ENCODE measurements at places on chromosomes 6 and 20. TPM values are rescaled to one million over a fixed set of nuclear protein-coding genes. Genes with fewer than 3 reads are reported as not detected.
A peak's percentile ranks its signal among the peaks of the same experiment; 100 is the strongest.

DNA sequence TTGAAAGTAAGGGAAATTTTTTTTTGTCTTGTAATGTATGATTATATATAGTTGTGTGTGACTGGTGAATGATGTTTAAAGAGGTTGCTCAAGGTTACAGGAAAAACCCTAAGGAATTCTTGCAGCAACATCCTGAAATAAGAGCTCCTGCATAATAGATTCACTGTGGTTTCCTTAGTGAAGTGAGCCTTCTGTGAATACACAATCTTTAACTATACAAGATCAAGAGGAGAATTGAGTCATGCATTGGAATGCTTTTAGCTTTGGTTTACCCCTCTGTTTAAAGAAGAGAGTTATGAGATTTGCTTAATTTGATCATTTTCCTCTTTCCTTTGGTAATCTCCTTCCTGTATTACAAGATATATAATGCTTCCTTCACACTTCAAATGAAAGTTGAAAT is 141.6 kb upstream of the EYA4 start:
- H3K27ac ChIP-seq = no peak overlapping the region
- H3K4me1 ChIP-seq = no peaks in the 10 kb centered on the region
- H3K4me3 ChIP-seq = no peak overlapping the region

DNA sequence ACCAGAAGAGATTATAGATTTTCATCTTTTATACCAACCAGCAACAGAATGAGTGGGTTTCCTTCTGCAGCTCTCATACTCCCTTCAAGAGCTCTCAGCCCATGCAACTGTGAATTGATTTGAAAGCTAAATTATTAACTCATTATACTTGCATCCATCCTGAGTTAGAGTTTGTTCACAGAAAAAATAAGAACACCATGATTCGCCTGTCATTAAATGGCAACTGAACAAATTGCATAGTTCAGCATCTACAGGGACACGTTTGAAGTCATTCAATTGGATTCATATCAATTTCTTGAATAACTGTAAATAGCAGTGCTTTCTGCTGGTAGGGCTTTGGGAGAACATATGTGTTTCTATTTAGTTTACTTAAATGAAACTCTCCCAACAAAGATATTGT is 65.7 kb downstream of the NKAIN2 start:
- no peaks in the 10 kb centered on the region for H3K27me3 ChIP-seq
- no peak for DNase-seq
- H3K4me3 ChIP-seq = no peak overlapping the region
- no peak overlapping the region for H3K27ac ChIP-seq
- H3K4me1 ChIP-seq = no peaks in the 10 kb centered on the region
- H3K36me3 ChIP-seq = no peaks in the 10 kb centered on the region

GRCh38 chr6:1700278-1700967 is 90.7 kb downstream of the FOXC1 start:
- no peak overlapping the region for H3K4me3 ChIP-seq
- no peaks in the 10 kb centered on the region for H3K4me1 ChIP-seq
- H3K27ac ChIP-seq = no peak overlapping the region
- H3K27me3 ChIP-seq = no peaks in the 10 kb centered on the region

CRYBG1 gene
- 24.9 TPM for total RNA-seq

DNA sequence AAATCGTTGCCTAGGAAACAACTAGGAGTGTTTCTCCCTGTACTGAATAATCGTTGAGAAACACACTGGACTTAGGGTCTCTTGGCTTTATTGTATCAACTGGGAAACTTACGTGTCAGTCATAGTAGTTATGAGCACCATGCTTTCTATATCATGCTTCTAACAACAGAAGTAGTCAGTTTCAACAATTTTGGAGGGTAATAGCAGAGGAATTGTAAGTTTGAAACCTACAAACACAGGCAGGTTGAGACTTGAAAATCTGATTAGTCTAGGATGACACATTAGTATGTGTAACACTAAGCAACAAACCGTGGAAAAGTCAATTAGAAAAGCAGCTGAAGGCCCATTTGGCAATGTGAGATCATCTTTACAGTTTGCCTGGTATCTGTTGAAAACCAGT is 43.9 kb upstream of the FABP7 start:
- no peak for DNase-seq
- peaks cover 3% of the 10 kb centered on the region for H3K4me1 ChIP-seq
- H3K27me3 ChIP-seq = no peaks in the 10 kb centered on the region
- no peak overlapping the region for H3K4me3 ChIP-seq
- no peak overlapping the region for H3K27ac ChIP-seq

KCNQ2 gene
- total RNA-seq = not detected

DNA sequence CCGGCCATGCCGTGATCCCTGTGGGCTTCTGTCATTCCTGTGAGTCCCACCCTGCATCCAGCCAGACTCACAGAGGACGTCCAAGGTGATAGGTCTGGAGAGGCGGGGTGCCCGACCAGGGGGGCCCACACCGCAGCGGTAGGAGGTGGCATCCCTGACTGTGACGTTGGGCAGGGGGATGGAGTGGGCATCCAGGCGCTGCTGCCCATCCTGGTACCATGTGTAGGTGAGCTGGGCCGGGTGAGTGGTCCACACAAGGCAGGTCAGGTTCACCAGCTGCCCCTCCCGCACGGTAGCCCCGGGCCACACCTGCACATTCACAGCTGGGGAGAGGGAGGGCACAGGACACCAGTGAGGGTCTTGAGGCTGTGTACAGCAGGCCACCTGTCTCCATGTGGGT is 11.6 kb upstream of the ADAM33 start:
- no peak overlapping the region for H3K4me3 ChIP-seq
- no peaks in the 10 kb centered on the region for H3K4me1 ChIP-seq
- no peak overlapping the region for H3K27ac ChIP-seq
- DNase-seq = no peak

HDGFL1 gene
- total RNA-seq = not detected

- no peak overlapping the region for H3K27ac ChIP-seq
- H3K27me3 ChIP-seq = no peaks in the 10 kb centered on the region
- no peak for DNase-seq
- no peaks in the 10 kb centered on the region for H3K36me3 ChIP-seq
These were observed 36.3 kb downstream of the GSTA2 start for GRCh38 chr6:52726741-52727535.

DNA sequence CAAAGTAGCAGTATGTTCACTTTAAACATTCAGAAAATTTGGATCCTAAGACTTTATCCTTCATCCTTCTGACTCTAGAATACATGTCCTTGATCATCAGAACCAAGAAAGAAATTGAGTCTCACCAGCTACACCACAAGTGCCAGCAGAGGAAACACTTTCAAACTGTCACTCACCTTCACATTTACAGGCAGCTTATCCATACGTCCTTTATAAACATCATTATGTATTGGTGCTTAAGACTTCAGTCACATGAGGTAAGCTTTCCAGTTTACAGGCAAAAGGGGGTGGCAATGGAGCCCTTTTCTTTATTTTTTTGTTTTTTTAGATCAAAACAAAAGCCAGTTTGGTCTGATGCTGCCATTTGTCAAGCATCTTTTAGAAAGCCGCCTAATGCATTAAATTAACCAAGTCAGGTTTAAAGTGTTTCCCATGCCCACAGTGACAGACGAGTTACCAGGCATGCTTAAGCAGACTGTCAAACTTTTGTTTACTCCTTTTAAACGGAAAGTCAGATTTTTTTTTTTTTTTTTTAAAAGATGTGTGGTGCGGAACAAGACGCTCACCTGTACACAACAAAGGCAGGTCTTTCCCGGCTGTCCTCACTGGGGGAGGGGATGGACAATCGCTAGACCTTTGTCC is 952 bp upstream of the BRPF3 start:
- H3K27me3 ChIP-seq = no peaks in the 10 kb centered on the region
- H3K27ac ChIP-seq = peak overlapping the region; percentile 92
- DNase-seq = no peak
- H3K4me1 ChIP-seq = peaks cover 12% of the 10 kb centered on the region
- H3K36me3 ChIP-seq = peaks cover 5% of the 10 kb centered on the region

CYP21A2 gene
- 0.61 TPM for total RNA-seq

SFTA2 gene
- 369 TPM for total RNA-seq

GRCh38 chr20:48832405-48832730 is 4.6 kb upstream of the PREX1 start:
- H3K4me3 ChIP-seq = no peak overlapping the region
- no peaks in the 10 kb centered on the region for H3K36me3 ChIP-seq
- H3K27me3 ChIP-seq = no peaks in the 10 kb centered on the region
- peaks cover 34% of the 10 kb centered on the region for H3K4me1 ChIP-seq
- H3K27ac ChIP-seq = peak overlapping the region; percentile 24

VSX1 gene
- not detected for total RNA-seq

MOG gene
- total RNA-seq = not detected

CABLES2 gene
- 4.1 TPM for total RNA-seq

TCF21 gene
- total RNA-seq = 56.2 TPM

- DNase-seq = no peak
- H3K27me3 ChIP-seq = no peaks in the 10 kb centered on the region
- no peaks in the 10 kb centered on the region for H3K36me3 ChIP-seq
- no peaks in the 10 kb centered on the region for H3K4me1 ChIP-seq
These were observed 215.5 kb upstream of the MCHR2 start for GRCh38 chr6:100209323-100210136.

DNA sequence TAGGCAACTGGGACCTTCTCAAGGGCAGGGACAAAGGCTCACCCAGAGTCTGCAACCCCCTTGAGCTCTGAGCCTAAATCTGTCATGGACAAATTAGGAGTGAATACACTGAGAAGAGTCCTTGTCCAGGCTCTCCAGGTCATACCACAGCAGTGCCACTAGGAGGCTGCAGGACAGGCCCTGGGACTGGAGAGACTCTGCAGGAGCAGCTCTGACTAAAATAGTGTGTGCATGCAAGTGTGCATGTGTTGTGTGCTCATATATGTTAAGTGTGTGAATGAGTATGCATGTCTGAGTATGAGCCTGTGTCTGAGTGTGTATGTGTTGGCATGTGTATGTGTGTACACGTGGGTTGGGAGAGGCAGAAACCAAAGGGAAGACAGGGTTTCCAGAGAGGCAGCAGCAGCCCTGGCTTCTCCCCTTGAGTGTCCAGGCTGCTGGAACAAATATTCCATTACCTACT is 27.1 kb downstream of the MRPL14 start:
- H3K36me3 ChIP-seq = no peaks in the 10 kb centered on the region
- peaks cover 17% of the 10 kb centered on the region for H3K4me1 ChIP-seq
- H3K27me3 ChIP-seq = no peaks in the 10 kb centered on the region
- no peak overlapping the region for H3K27ac ChIP-seq

- no peak for DNase-seq
- no peak overlapping the region for H3K27ac ChIP-seq
- H3K4me1 ChIP-seq = no peaks in the 10 kb centered on the region
- H3K36me3 ChIP-seq = no peaks in the 10 kb centered on the region
- no peak overlapping the region for H3K4me3 ChIP-seq
These were observed 2.8 kb upstream of the PNPLA1 start for GRCh38 chr6:36266913-36267644.

DNA sequence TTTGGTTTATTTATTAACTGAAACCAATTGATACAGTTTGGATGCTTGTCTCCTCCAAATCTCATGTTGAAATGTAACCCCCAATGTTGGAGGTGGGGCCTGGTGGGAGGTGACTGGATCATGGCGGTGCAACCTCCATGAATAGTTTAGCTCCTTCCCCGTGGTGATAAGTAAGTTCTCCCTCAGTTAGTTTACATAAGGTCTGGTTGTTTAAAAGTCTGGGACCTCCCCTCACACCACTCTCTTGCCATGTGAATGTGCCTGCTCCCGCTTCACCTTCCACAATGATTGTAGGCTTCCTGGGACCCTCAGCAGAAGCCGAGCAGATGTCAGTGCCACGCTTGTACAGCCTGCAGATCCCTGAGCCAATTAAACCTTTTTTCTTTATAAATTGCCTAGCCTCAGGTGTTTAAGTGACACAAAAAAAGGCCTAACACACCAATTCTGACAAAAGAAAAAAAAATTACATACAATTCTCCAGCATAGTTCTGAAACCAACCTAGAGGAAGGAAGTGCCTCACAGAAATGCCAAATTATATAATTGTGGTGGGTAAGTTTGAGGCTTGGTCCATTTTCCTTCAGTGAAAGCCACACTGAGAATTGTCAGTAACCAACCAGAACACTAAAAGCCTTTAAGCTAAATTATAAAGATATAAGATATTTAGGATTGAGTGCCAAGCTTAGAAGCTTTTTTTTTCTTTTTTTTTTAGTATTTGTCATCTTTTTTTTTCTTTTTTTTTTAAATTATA is 15.0 kb downstream of the MAP7 start:
- no peak overlapping the region for H3K27ac ChIP-seq
- DNase-seq = no peak
- H3K36me3 ChIP-seq = no peaks in the 10 kb centered on the region

GRCh38 chr6:8329562-8329961 is 105.8 kb downstream of the SLC35B3 start:
- no peak overlapping the region for H3K27ac ChIP-seq
- no peaks in the 10 kb centered on the region for H3K4me1 ChIP-seq
- H3K4me3 ChIP-seq = no peak overlapping the region
- no peak for DNase-seq
- no peaks in the 10 kb centered on the region for H3K36me3 ChIP-seq
- no peaks in the 10 kb centered on the region for H3K27me3 ChIP-seq

- H3K36me3 ChIP-seq = no peaks in the 10 kb centered on the region
- no peaks in the 10 kb centered on the region for H3K4me1 ChIP-seq
- DNase-seq = no peak
- H3K27me3 ChIP-seq = no peaks in the 10 kb centered on the region
These were observed 276.0 kb downstream of the GJA1 start for GRCh38 chr6:121711472-121711871.

TRIM31 gene
- 0.35 TPM for total RNA-seq

ZNF311 gene
- 1.8 TPM for total RNA-seq

RTN4IP1 gene
- 3.2 TPM for total RNA-seq

GRCh38 chr20:63957690-63958441 is 1.6 kb upstream of the UCKL1 start:
- no peaks in the 10 kb centered on the region for H3K27me3 ChIP-seq
- DNase-seq = no peak
- no peak overlapping the region for H3K4me3 ChIP-seq

ZNF391 gene
- 2.1 TPM for total RNA-seq

DNA sequence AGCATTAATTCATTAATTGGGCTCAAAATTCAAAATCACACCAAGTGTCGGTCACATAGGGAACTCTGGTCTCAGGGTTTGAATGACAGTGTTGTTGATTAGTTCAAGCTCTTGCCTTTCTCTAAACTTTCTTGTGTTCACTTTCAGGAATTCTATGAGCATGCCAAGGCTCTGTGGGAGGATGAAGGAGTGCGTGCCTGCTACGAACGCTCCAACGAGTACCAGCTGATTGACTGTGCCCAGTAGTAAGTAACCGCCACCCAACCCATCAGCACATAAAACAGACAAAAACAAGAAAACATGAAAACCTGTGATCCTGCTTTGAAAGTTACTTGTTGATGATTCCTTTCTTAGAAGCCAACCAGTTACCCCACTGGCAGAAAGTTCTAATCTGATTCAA is 52.7 kb downstream of the GNAS start:
- no peak overlapping the region for H3K4me3 ChIP-seq
- peaks cover 33% of the 10 kb centered on the region for H3K4me1 ChIP-seq
- DNase-seq = no peak

SOD2 gene
- total RNA-seq = 374 TPM

- peak overlapping the region; percentile 47 for H3K27ac ChIP-seq
- H3K36me3 ChIP-seq = no peaks in the 10 kb centered on the region
- DNase-seq = no peak
- peaks cover 14% of the 10 kb centered on the region for H3K4me1 ChIP-seq
- no peak overlapping the region for H3K4me3 ChIP-seq
These were observed 58.3 kb downstream of the IPCEF1 start for GRCh38 chr6:154298297-154298696.

GHRH gene
- not detected for total RNA-seq

Data from upper lobe of right lung (tissue), 1 donor.